ENCODE measurements at places on chromosomes 7 and 10.

GRCh38 chr10:132699411-132700155 lies 86.4 kb downstream of the NKX6-2 start:
- DNase-seq, result no peak

DNA sequence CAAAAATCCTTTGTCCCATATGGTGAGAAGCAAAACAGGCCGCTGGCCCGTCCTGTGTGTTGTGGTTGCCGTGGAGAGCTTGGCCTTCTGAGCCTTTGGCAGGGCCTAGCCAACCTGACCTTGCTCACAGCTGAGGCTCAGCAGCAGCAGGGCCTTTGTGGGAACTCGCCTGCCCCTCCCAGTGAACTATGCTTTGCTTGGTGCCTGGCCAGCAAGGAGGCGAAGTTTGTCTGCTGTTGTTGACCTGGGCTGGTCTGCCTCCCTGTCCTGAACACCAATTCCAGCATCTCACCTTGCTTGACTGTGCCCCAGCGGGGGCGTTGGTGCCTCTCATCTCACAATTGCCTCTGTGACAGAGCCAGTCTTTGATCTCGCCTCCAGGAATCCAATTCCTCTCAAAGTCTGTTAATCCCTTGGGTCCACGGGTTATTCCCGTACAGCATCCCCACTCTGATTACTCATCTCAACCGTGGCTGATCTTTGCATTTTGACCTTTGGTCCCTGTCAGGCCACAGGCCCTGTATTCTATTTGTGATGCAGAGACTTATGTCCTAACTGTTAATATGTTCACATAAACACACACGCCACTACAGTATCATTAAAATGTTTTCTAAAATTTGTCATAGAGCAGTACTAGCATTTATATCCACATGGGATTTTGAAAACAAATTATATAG lies 22.6 kb downstream of the EPDR1 start:
- DNase-seq, result no peak

GRCh38 chr7:42980514-42980913 lies 48.3 kb downstream of the MRPL32 start:
- DNase-seq, result no peak

- peak; percentile 19 for DNase-seq
Observed at GRCh38 chr10:104638861-104639589, 2.1 kb upstream of the SORCS3 start.

DNA sequence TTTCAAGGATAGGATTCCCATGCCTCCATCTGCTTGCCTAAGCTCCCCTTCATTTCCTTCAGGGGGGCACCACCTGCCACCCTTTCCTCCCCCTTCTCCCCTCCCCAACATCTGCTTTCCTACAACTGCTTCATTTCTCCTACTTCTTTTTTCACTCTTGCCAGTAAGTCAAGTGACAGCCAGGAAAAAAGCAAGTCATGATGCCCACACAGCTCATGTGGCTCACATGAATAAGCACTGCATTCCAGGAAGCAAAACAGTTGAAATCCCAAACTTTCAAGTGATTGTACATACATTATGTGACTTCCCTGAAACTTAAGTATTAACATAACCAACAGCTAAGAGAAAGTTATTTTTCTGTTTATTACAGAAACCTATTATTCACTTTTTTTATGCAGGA lies 78.6 kb downstream of the TNS3 start:
- DNase-seq, result peak; percentile 97

DNA sequence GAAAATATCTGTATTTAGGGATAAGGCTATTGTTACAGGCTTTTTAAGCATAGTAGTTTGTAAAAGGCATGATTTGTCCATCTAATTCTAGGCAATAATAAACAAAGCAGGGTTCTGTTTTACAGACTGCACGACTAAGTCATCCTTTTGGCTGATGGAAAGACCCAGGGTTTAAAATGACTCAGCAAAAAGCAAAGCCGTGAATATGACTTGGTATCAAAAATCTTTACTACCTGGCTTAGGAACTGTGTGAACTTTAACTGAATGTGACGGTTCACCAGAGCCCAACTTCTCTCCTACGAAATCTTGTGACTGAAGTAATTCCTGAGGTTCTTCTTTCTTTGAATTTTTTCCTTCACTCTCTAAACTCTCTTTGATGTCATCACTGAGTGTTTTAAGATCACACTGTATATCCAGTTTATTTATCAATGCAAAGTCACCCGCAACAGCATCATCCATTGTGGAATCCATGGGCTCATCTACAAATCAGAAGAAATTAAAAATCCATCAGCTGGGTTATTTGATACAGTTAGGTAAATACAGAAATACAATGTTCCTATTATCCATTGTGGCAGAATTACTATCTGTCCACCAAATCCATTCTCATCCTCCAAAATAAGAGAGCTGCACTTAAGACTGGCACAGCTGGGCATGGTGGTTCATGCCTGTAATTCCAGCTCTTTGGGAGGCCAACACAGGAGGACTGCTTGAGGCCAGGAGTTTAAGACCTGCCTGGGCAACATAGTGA lies 17.0 kb downstream of the ATE1 start:
- no peak for DNase-seq

DNA sequence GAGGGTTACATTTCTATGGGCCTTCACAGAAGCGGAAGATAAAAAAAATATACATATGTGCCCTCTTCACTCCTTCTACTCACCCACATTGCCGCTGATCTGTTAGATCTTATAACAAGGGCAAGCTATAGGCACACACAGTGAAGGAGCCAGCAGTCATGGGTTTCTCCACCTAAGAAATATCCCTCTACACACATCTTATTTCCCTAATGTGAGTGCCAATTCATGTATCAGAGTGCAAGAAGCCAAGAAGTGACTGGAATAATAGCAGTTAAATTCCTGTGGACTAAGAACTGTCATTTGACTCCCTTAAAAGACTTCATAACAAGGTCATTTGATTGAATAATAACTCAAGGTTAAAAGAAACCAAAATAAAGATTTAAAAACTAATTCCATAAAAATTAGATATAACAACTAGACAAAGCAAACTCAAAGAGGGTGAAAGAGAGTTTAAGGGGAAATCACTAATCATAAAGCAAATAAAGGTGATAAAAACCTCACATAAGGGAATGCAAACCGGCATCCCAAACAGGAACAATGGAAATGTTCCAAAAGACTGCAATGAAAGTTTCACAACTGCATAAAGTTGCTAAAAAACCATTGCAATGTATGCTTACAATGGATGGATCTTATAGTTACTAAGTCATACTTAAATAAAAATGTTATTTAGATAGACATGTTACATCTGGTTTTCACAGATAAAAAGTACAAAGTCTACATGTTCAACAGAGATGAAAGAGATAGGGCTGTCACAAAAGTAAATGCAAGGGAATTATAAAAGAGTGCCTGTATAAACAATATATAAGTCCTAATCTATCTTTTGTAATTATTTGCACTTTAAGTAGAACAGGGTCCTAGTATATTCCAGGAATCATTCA lies 42.8 kb downstream of the ARHGAP21 start:
- DNase-seq, result no peak

DNA sequence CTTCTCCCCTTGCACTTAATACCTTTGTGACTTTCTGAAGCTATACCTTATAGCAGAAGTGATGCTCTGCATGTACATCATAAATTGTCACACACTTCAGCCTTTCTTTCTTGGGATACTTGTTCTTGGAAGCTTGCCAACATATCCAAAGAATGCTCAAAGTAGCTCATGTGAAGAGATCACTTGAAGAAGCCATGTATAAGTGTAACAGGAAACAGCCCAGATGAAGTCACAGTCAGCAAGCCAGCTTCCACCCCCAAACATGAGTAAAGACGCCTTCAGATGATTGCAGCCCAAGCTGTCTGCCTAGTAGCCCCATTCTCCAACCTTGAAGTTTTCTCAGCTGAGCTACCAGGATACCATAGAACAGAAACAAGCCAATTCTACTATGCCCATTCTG lies 50.9 kb downstream of the DGKB start:
- DNase-seq, result no peak

- DNase-seq, result no peak
Observed at GRCh38 chr7:80414331-80414730, 97.5 kb downstream of the GNAT3 start.

DNA sequence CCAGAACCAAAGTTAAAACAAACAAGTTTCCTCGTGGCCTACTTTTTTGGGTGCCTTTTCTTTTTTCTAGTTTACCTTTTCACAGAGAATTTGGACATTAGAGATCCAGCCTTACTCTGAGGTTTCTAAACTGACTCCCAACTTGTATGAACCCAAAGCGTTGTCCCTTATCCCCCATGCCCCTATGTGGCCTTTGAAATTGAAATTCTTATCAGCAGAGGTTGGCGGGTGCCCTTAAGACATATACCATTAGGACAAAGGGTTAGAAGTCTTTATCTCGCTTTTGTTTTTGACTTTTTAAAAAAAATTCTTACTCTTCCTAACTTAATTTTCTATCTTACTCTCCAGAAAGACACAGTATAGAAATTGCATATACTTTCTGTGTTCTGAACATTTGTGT lies 76.3 kb upstream of the C7orf33 start:
- DNase-seq, result no peak

GRCh38 chr10:13872411-13872810 lies 285.6 kb downstream of the PRPF18 start:
- DNase-seq, result no peak

DNA sequence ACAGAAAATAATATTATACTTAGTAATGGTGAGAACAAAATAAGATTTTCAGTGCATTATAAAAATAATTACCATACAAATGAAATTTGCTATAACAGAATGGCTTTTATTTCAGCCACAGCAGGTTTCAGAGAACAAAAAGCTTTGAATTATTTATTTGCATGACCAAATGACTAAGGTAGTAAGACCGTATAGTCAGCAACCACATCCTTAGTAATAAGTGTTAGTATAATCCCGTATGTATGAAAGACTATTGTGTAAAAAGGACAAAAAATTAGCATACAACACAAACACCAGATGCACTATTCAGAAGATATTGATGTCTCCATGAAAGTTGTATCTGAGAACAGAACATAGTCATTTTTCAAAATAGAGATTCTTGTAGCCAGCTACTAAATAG lies 12.2 kb downstream of the PDZD8 start:
- no peak for DNase-seq

- DNase-seq, result no peak
Observed at GRCh38 chr10:103278537-103278823, 1.5 kb downstream of the INA start.

- DNase-seq, result no peak
Observed at GRCh38 chr7:48337781-48338180, 166.5 kb downstream of the ABCA13 start.

- no peak for DNase-seq
Observed at GRCh38 chr7:85734823-85735222, 548.0 kb upstream of the SEMA3D start.

- peak; percentile 84 for DNase-seq
Observed at GRCh38 chr10:16910793-16911164, 93.6 kb upstream of the RSU1 start.

DNA sequence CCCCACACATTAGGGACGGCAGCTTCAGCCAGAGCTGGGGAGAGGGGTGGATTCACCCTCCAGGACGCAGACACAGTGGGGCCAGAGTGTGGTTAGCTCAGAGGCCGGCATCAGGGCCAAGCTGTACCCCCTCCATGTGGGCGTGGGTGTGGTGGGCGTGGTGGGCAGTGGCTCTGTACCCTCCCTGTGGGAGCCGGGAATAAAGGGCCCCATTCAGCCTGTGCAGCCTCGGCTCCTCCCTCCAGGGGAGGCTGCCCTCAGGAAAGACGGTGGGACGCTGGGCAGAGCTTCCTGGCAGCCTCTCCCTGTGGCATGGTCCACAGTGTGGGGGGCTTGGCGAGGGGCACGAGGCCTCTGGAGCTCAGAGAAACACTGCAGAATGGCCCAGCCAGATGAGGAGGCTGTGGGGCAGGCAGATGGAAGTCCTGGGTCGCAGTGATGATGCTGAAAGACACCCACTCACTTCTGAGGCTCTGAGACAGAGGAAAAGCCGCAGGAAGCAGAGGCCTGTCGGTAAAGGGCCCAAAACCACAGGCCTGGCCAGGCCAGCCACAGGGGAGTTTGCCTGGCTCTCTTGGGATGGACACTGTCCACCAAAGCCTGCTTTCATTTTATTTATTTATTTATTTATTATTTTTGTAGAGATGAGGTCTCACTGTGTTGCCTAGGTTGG lies 108.0 kb downstream of the SH3PXD2A start:
- no peak for DNase-seq

DNA sequence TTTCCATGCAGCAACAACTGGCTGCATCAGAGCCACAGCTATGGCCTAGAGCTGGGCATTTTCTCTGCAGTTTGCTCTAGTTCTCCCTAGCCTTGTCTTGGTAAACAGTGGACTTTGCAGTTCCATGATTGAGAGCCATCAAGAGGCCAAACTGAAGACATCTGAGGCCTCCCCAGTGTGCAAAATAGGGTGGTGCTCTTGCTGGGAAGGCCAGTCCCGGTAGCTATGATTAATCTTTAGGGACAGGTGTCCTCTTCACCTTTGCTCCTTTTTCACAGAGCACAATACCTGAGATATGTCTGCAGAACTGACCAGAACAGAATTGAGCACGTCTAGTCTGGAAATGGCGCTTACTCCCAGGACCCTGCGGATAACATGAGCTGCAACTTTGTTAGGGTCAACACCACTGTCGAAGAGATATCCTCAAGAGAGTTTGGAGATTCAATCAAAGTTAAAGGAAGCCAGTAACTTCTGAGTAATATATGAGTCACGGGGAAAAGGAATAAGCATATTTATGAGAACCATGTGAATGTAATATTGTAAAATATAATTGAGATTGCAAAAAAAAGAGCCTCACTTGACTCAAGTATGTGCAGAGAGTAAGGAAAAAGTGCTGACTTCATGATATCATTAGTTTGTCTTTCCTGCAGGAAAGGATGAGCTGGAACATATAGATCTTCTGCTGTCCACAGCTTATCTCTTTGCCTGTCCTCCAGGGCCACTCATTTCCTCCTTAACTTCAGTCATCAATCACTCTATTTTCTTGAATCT lies 76.7 kb downstream of the ANK3 start:
- DNase-seq, result peak; percentile 47

GRCh38 chr10:35216303-35216905 lies 89.8 kb downstream of the CREM start:
- DNase-seq, result peak; percentile 32

All from suppressor macrophage treated with lipopolysaccharide for 1 hour (primary cell).